ENCODE measurements at places on chromosomes 1 and 21. TPM values are rescaled to one million over a fixed set of nuclear protein-coding genes. Genes with fewer than 3 reads are reported as not detected.

The KCNQ4 gene
- total RNA-seq = 0.19 TPM

The SAMD13 gene
- 0.77 TPM for total RNA-seq

The IGSF3 gene
- 0.85 TPM for total RNA-seq

The F13B gene
- total RNA-seq = under 0.01 TPM

The RHCE gene
- 1.2 TPM for total RNA-seq

The TSACC gene
- 0.28 TPM for total RNA-seq

The KRTAP19-1 gene
- not detected for total RNA-seq

The C1QC gene
- total RNA-seq = not detected

The REN gene
- total RNA-seq = not detected

The RBP7 gene
- not detected for total RNA-seq

The PRRX1 gene
- 101 TPM for total RNA-seq

The U2AF1 gene
- 13.5 TPM for total RNA-seq

The ETV3 gene
- total RNA-seq = 19.2 TPM

The SCYL3 gene
- 6.5 TPM for total RNA-seq

The LCE1F gene
- not detected for total RNA-seq

The C1orf232 gene
- total RNA-seq = not detected

The PPM1J gene
- 2.3 TPM for total RNA-seq

The MAP3K21 gene
- total RNA-seq = 0.19 TPM

The C1orf94 gene
- total RNA-seq = not detected

The AADACL3 gene
- total RNA-seq = not detected

The SLC1A7 gene
- 0.58 TPM for total RNA-seq

The NKAIN1 gene
- total RNA-seq = under 0.01 TPM

The EPHB2 gene
- total RNA-seq = 2.3 TPM

The C1QB gene
- total RNA-seq = not detected

The FAM78B gene
- under 0.01 TPM for total RNA-seq

The KDM5B gene
- 76.9 TPM for total RNA-seq

The SAMD11 gene
- 4.5 TPM for total RNA-seq

The KCNK2 gene
- 5.1 TPM for total RNA-seq

The PRAMEF9 gene
- not detected for total RNA-seq

The RGS5 gene
- 388 TPM for total RNA-seq

The LRRC38 gene
- 0.28 TPM for total RNA-seq

The ENO1 gene
- 3,178 TPM for total RNA-seq

The HIVEP3 gene
- 2.0 TPM for total RNA-seq

The ABCD3 gene
- total RNA-seq = 45.1 TPM

The THEM5 gene
- total RNA-seq = not detected

The F3 gene
- 51.6 TPM for total RNA-seq

The CDK18 gene
- 0.58 TPM for total RNA-seq

The DTL gene
- total RNA-seq = 31.8 TPM

The CR1L gene
- total RNA-seq = not detected

The TEDDM1 gene
- total RNA-seq = not detected

Measured in regular cardiac myocyte (primary cell).